ENCODE measurements at places on chromosomes 11 and 22. TPM values are rescaled to one million over a fixed set of nuclear protein-coding genes. Genes with fewer than 3 reads are reported as not detected.

The ARVCF gene
- total RNA-seq = 43.5 TPM

- DNase-seq = no peak
- H3K4me3 ChIP-seq = no peak overlapping the region
- peaks cover 77% of the 10 kb centered on the region for H3K4me1 ChIP-seq
- no peaks in the 10 kb centered on the region for H3K27me3 ChIP-seq
These were observed 13.5 kb downstream of the SOX10 start for GRCh38 chr22:37970864-37971263.

DNA sequence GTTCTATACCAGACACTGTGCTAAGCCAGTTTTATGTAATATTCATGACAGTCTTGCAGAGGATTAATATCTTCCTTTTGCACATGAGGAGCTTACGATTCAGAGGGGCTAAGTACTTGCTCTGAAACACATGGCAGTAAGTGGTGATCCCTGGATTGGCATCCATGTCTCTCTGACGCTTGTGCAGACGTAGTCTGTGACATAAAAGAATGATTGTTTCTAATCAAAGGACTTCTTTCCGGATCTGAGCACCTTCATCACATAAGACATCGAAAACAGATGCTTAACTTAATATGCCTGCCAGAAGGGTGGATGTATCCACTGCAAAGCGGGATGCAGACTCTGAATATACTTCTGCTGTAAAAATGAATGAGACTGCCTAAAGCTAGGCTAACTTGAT lies 74.8 kb downstream of the ARHGAP42 start:
- no peaks in the 10 kb centered on the region for H3K36me3 ChIP-seq
- H3K4me3 ChIP-seq = no peak overlapping the region
- H3K27me3 ChIP-seq = no peaks in the 10 kb centered on the region
- no peak for DNase-seq
- no peak overlapping the region for H3K27ac ChIP-seq

DNA sequence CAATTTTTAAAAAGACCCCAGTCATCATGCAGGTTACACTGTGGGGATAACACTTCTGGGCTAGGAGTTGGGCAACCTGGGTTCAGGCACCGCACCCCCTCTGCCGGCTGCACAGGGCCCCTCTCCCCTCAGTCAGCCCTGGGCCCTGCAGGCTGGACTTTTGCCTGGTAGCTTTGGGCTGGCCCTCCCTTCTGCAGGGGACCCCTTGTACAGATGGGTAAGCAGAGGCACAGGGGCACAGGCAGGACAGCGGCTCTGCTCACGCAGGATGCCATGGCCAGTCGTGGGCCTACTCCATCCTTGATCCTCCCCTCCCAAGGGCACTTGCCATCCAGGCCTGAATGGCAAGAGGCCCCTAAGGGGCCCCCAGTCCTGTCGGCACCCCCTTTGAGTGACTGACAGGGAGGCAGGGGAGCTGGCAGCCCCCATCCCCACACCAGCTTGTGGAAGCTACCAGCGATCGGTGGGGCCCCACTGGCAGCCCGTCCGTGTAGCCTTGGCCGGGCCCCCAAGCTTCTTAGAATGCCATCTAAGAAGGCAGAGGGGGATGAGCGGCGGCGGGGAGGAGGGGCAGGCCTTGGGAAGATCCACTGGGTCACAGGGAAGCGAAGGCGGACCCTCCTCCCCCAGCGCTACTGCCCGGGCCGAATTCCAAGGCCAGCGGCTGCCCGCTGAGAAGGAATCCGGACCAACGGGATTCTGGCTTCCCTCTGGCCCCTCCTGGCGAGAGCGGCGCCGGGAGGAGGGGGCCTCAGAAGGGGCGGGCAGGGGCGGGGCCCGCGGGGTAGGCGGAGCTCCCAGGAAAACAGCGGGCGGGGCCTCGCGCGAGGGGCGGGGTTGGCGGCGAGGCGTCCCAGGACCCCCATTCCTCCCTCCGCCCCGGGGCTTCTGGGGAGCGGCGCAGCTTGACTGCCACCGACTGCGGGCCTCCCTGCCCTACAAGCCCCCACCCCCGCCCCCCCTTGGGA lies 6.8 kb upstream of the CHKA start:
- peak overlapping the region; percentile 75 for H3K27ac ChIP-seq
- H3K36me3 ChIP-seq = no peaks in the 10 kb centered on the region
- peak; percentile 74 for DNase-seq
- no peaks in the 10 kb centered on the region for H3K27me3 ChIP-seq

DNA sequence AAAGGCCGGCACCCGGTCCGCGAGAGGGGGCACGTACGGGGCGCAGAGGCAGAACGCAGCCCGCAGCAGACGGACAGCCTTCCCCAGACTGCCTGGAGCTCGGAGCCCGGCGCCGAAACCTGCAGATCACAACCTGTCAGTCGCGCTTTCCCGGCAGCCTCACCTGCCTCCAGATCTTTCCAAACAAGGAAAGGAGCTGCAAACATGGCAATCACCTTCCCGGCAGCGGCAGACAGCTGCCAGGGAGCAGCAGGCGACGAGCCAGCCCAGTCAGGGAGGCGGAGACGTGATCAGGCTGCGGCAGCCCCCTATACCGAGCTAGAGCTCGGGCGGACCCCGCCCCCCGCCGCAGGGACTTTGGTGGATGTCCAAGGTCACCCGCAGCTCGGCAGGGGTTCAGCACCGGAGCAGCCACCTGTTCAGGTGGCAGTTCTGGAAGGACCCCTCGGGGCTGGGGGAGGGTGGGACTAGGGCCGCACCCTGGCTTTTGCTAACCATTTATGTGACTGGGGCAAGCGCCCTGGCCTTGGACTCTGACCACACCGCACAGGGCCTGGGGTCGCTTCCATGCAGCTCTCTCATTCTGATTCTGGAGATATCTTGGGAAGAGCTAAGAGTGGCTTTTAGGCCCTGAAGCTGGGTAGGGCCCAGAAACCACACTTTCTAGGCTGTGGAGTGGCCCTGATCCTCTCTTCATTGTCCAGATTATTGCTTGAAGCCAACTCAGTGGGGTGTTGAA lies 143.8 kb downstream of the NECTIN1 start:
- no peak overlapping the region for H3K27ac ChIP-seq
- no peaks in the 10 kb centered on the region for H3K36me3 ChIP-seq
- DNase-seq = no peak
- peak overlapping the region; percentile 57 for H3K4me3 ChIP-seq
- H3K4me1 ChIP-seq = peaks cover 21% of the 10 kb centered on the region

GRCh38 chr22:39233710-39234471 lies 10.9 kb downstream of the PDGFB start:
- DNase-seq = no peak
- H3K36me3 ChIP-seq = peaks cover 39% of the 10 kb centered on the region
- H3K27me3 ChIP-seq = peaks cover 10% of the 10 kb centered on the region
- peaks cover 76% of the 10 kb centered on the region for H3K4me1 ChIP-seq

The LRP4 gene
- 28.5 TPM for total RNA-seq

DNA sequence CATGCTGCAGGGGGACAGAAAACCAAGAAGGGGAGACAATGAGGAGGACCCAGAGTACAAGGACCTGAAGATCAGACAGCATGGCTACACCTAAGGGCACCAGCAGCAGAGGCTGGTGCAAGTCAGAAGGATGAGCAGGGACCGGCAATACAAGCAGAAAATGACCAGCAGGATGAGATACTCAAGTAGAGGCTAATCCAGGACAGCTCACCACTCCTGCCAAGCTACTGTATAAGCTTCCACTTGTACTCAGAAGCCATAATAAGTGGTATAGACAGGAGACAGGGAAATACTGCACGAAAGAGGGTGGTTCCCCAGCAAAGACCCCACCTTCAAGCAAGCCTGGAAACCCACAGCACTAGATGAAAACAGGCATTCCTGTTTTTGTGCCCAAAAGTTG lies 138.7 kb upstream of the ZC3H12C start:
- no peaks in the 10 kb centered on the region for H3K4me1 ChIP-seq
- H3K4me3 ChIP-seq = no peak overlapping the region
- no peaks in the 10 kb centered on the region for H3K27me3 ChIP-seq
- H3K36me3 ChIP-seq = no peaks in the 10 kb centered on the region
- H3K27ac ChIP-seq = no peak overlapping the region

GRCh38 chr11:115112754-115113153 lies 391.5 kb downstream of the CADM1 start:
- H3K4me3 ChIP-seq = no peak overlapping the region
- H3K27me3 ChIP-seq = no peaks in the 10 kb centered on the region
- no peaks in the 10 kb centered on the region for H3K36me3 ChIP-seq
- H3K4me1 ChIP-seq = peaks cover 12% of the 10 kb centered on the region
- peak; percentile 28 for DNase-seq

The CECR2 gene
- 5.1 TPM for total RNA-seq

The RPS6KA4 gene
- total RNA-seq = 20.4 TPM

The GAS2L1 gene
- total RNA-seq = 6.5 TPM

The STK33 gene
- 23.2 TPM for total RNA-seq

- DNase-seq = no peak
- H3K27ac ChIP-seq = no peak overlapping the region
- no peaks in the 10 kb centered on the region for H3K36me3 ChIP-seq
These were observed 20.2 kb downstream of the MS4A6E start for GRCh38 chr11:60347084-60347797.

The DTX4 gene
- 28.3 TPM for total RNA-seq

The UPK2 gene
- 0.17 TPM for total RNA-seq

The CDCA5 gene
- total RNA-seq = 8.7 TPM

DNA sequence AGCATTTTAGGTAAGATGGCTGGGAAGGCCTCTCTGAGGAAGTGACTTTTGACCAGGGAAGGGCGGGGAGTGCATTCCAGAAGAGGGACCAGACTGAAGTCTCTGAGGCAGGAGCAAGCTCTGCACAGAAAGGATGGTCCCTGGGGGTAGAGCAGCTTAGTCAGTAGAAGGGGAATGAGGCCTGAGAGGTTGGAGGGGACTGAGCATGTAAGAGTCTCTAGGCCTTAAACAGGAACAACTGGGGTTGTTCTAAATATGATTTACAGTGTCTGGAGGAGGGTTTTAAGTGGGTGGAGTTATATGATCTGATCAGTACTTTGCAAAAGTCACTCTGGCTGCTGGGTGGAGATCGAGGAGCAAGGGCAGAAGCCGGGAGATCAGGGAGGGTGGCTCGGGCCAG lies 31.7 kb upstream of the TEF start:
- DNase-seq = no peak
- no peaks in the 10 kb centered on the region for H3K27me3 ChIP-seq
- no peak overlapping the region for H3K4me3 ChIP-seq
- peaks cover 100% of the 10 kb centered on the region for H3K36me3 ChIP-seq

- H3K4me1 ChIP-seq = no peaks in the 10 kb centered on the region
- no peak for DNase-seq
- no peak overlapping the region for H3K4me3 ChIP-seq
- no peaks in the 10 kb centered on the region for H3K27me3 ChIP-seq
- no peaks in the 10 kb centered on the region for H3K36me3 ChIP-seq
These were observed 30.1 kb downstream of the SYT9 start for GRCh38 chr11:7281809-7282208.

The PTPRCAP gene
- 1.6 TPM for total RNA-seq

The FAM227A gene
- total RNA-seq = 5.9 TPM

DNA sequence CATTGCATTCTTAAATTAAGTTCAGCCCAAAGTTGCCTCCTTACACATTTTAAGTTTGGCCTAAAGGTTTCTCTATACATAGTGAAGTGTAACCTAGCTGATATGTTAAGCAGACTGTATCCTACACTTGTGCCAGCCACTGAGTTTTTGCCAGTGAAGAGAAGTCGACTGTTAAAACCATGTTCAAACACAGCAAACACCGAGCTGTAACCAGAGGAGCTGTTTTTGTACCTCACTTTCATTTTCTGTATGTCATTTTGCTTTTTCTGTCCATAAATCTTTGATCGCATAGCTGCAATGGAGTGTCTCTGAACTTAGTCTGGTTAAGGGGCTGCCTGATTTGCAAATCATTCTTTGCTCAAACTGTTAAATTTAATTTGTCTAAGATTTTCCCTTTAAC lies 403.7 kb downstream of the LUZP2 start:
- DNase-seq = peak; percentile 39
- H3K36me3 ChIP-seq = peaks cover 8% of the 10 kb centered on the region
- no peak overlapping the region for H3K27ac ChIP-seq
- H3K4me3 ChIP-seq = no peak overlapping the region
- H3K27me3 ChIP-seq = no peaks in the 10 kb centered on the region
- no peaks in the 10 kb centered on the region for H3K4me1 ChIP-seq

The TMEM258 gene
- 102 TPM for total RNA-seq

The ANGPTL5 gene
- 4.7 TPM for total RNA-seq

GRCh38 chr11:68050371-68050841 lies 11.6 kb downstream of the TCIRG1 start:
- H3K27ac ChIP-seq = no peak overlapping the region
- DNase-seq = no peak
- H3K36me3 ChIP-seq = peaks cover 61% of the 10 kb centered on the region
- H3K4me3 ChIP-seq = no peak overlapping the region
- no peaks in the 10 kb centered on the region for H3K27me3 ChIP-seq

DNA sequence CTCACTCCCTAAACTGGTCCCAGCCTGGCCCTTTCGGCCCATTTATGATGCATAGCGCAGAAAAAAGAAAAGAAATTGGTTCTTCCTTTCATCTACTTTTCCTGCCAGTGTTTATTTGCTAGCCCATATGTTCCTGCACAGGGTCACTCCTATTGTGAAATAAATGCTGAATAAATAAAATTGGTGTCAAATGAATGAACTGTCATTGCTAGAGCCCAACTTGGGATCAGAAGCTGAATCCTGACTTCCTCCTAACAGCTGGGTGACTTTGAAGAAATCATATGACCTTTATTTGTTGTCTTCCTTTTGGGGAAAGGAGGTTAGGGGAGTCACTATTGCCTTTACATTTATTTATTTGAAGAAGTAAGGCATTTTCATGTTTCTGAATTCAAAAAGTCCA lies 92.0 kb downstream of the PRR5L start:
- no peak overlapping the region for H3K27ac ChIP-seq
- no peak overlapping the region for H3K4me3 ChIP-seq
- no peaks in the 10 kb centered on the region for H3K27me3 ChIP-seq
- H3K36me3 ChIP-seq = no peaks in the 10 kb centered on the region

GRCh38 chr11:11313902-11314692 lies 39.0 kb downstream of the CSNK2A3 start:
- no peak for DNase-seq
- no peak overlapping the region for H3K4me3 ChIP-seq
- H3K27me3 ChIP-seq = no peaks in the 10 kb centered on the region
- H3K36me3 ChIP-seq = no peaks in the 10 kb centered on the region
- peaks cover 3% of the 10 kb centered on the region for H3K4me1 ChIP-seq

The OR10V1 gene
- total RNA-seq = not detected

- no peak overlapping the region for H3K4me3 ChIP-seq
- DNase-seq = no peak
- H3K27me3 ChIP-seq = no peaks in the 10 kb centered on the region
- no peak overlapping the region for H3K27ac ChIP-seq
- no peaks in the 10 kb centered on the region for H3K4me1 ChIP-seq
These were observed 4786.8 kb upstream of the OR11H1 start for GRCh38 chr22:10741210-10741609.

The KCNK4 gene
- 1.0 TPM for total RNA-seq

GRCh38 chr11:15955595-15955994 lies 400.8 kb downstream of the SOX6 start:
- no peak for DNase-seq
- no peaks in the 10 kb centered on the region for H3K36me3 ChIP-seq
- H3K27me3 ChIP-seq = no peaks in the 10 kb centered on the region

DNA sequence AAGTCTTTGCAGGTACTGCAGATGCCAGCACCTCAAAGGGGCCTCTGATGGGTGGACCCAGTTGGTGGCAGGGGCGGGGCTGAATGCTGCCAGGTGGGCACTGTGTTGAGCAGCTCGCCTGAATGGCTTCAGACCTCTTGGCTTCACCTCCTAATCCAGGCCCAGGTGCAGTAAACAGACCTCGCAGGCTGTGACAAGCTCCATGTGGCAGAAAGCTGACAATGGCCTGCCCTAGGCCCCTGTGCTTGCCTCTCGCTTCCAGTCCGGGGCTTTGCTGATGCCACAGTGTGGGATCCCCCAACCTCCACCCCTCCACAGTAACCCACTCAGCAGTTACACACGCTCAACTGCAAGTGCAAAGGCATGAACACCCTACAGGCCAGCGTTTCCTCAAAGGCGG lies 9.4 kb downstream of the IGLL1 start:
- no peak for DNase-seq
- H3K27ac ChIP-seq = no peak overlapping the region

All from spinal cord (tissue), 10 donors.